Glomerular endothelial cell (primary cell): ENCODE measurements at places on chromosomes 4 and X.

DNA sequence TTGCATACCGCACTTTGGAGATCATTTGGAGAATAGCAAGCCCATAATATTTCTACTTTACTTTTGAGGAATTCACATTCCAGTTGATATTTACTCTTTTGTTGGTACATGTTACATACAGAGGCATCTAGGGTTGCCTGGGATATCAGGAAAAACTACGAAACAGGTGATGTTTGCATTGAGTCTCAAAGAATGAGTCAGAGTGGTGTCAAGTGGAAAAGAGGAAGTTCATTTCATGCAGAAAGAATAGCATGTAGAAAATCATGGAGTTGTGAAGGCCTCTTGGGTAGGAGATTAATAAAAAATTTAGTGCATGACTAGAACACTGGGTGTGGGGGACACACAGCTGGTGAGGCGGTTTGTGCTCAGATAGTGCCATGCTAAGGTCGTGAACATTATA is 33.5 kb upstream of the ELOVL6 start:
- no peak for DNase-seq

- no peak for DNase-seq
Observed at GRCh38 chr4:24417206-24417605, 167.1 kb downstream of the DHX15 start.

GRCh38 chr4:120672076-120672475 is 250.4 kb downstream of the PRDM5 start:
- no peak for DNase-seq

- no peak for DNase-seq
Observed at GRCh38 chr4:7978489-7978888, 38.8 kb upstream of the AFAP1 start.

- DNase-seq = no peak
Observed at GRCh38 chr4:152369203-152369901, 166.5 kb downstream of the FBXW7 start.

- no peak for DNase-seq
Observed at GRCh38 chrX:100404851-100405250, 5.2 kb downstream of the PCDH19 start.

DNA sequence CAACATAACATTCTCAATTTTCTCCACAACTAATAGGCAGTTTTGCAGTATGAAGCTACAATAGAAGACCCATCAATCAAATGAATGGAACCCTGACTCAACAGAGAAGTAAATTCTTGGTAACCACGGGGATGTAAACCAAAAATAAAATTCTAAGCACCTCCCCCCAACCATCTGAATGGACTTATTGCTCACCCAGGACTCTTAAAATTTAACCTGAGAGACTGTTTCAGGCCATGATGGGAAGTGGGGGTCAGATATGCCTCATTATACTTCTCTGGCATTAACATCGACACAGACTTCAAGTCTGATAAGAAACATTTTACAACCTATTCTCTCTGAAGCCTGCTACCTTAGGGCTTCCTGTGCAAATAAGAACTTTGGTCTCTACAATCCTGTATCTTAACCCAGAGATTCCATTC is 620.9 kb downstream of the TLL1 start:
- no peak for DNase-seq

- DNase-seq = no peak
Observed at GRCh38 chr4:1414831-1415680, 8.8 kb upstream of the NKX1-1 start.

DNA sequence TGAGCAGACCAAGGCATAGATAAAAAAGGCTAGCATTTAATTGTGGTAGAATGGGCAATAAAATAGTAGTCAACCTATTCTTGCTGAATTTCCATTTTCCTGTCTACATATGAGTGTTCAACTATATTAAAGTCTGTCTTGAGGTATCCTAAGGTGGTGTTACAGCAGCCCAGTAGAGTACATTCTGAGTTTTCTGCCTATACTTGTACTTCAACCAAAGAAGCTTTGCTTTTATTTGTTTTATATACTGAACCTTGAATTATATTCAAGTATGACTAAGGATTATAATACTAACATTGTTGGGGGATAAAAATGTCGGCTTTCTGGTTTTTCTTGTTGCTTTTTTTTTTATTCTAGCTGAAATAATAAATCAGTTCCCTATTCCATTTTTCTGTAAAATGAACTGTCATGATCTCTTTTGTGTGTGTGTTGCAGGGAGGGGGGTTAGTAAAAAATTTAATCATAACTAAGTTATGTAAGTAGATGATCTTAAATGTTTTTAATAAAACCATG is 106.7 kb downstream of the PDLIM5 start:
- DNase-seq = no peak

GRCh38 chr4:99815597-99816011 is 1.0 kb upstream of the DAPP1 start:
- DNase-seq = no peak

GRCh38 chrX:30373479-30373878 is 64.3 kb upstream of the NR0B1 start:
- no peak for DNase-seq

- DNase-seq = no peak
Observed at GRCh38 chrX:50333308-50333707, 128.7 kb downstream of the CCNB3 start.

DNA sequence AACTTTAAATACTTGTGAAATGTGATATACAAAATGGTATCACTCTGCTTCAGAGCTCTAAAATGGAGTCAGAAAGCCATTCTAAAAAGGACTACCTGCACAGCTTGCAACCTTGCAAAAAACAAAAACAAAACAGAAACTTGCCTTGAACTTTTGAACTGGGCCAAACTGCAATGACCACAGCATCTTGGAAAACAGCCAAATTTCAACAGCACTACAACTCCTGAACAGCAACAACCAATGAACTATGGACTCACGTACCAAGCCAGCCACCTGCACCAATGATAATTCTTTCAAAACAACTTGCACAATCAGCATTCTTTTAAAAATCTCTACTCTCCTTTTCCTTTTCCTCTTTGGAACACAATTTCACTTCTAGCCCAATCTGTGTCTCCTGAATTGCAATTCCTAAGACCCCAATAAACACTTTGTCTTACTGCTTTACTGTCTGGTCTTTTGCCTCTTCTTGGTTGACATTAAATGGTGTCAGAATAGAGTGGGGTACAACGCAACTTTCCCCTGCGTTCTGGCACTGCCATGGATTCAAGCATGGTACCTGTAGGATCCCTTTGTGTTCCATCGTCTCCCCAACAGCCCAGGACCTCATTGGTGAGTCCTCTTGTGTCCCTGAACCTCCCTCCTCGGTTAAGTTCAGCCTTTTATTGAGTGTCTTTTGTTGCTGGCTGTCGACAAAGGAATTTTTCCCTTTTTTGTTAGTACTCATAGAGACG is 35.7 kb upstream of the FMR1 start:
- no peak for DNase-seq

DNA sequence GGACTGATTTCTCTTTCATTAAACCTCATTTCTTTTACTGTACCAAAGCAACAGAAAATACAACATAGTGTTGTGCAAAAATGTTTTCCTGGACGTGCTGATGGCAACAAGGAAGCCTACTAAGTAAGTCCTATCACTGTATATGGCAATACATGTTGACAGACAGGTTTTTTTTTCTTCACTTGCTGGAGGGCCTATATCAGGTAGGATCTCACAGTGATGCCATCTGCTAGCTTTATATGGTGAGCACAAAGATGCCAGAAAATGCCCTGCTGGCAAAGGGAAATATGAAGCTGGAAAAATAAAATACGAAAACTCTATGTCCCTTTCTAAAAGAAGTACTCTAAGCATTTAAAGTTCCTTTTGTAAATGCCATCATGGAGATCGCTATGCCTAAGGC is 119.0 kb upstream of the PDLIM3 start:
- no peak for DNase-seq

DNA sequence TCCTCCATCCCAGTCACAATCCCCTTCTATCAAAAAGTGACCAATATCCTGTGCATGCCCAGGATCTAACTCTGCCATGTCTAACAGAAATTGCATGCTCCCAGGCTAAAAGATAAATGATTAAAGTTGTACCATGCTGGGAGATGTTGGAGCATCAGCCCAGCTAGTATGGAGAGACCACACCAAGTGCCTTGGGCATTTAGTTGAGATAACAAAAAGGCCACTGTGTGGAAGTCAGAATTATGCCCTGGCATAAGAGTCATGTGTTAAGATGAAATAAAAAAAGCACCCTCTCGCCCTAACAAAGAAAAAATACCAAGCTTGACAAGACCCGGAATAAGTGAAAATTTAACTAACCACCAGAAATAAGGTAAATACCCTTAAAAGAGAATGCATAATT is 155.9 kb upstream of the CENPE start:
- no peak for DNase-seq

GRCh38 chr4:60944060-60944459 is 256.1 kb upstream of the ADGRL3 start:
- no peak for DNase-seq

DNA sequence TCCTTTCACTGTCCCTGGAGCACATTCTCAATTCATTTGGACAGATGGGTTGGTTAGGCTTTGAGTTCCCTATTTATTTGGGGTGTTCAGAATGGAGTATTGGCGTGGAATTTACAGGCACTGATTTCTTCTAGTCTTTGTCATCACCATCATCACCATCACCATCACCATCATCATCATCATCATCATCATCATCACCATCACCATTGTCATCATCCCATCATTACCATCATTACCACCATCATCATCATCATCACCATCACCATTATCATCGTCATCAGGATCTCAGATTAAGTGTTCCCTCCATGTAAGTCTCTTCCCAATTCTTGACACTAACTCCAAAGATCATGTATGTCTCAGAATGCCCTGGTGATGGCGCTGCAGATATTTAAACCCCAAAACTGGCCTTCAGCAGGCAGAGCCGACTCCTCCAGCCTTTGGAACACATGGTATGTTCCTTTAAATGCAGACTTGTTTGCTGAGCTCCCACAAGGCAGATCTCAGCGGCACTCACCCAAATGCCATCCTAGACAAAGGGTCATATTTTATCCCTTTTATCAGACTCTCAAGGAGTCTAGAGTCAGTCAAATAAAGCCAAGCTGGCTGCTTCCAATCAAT is 19.8 kb upstream of the FAM9A start:
- no peak for DNase-seq

GRCh38 chr4:169243825-169244609 is 26.7 kb downstream of the SH3RF1 start:
- DNase-seq = no peak

DNA sequence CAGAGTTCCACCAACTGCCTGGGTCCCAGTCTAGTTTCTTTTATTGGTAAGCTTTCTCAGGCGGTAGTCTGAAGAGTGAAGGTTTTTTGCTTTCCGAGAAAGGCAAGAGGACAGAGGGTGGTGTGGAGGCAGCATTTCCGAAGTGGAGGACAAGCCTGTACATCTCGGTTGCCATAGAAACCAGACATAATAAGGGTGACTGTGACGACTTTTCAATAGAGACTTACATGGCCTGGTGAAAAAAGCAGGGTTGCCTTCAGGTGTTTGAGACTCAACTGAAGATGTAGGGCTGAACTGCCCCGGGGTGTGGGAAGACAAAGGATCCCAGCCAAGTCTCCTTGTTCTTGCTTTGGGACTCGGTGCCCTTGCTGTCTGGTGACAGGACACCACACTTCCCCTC is 53.6 kb upstream of the RAB40AL start:
- no peak for DNase-seq

GRCh38 chrX:124388562-124388961 is 42.2 kb downstream of the SH2D1A start:
- DNase-seq = peak; percentile 4

DNA sequence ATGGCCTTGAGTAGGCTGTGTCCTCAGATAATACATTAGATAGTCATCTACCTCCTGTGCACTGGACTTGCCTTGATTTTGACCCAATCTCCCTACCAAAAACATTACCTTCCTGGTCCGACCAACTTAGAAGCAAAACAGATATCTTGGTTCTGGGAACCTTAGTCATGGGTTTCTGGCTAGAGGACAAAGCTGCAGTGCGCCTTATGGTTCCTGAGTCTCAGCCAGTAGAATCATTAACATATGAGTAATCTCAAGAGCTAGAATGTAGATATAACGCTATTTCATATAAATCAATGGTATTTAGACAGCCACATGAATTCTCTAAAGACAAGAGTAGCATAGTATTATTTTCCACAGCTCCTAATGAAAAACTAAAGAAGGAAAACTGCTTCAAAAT is 83.1 kb downstream of the GRIA3 start:
- no peak for DNase-seq

- no peak for DNase-seq
Observed at GRCh38 chr4:144509088-144510015, 136.6 kb upstream of the HHIP start.

DNA sequence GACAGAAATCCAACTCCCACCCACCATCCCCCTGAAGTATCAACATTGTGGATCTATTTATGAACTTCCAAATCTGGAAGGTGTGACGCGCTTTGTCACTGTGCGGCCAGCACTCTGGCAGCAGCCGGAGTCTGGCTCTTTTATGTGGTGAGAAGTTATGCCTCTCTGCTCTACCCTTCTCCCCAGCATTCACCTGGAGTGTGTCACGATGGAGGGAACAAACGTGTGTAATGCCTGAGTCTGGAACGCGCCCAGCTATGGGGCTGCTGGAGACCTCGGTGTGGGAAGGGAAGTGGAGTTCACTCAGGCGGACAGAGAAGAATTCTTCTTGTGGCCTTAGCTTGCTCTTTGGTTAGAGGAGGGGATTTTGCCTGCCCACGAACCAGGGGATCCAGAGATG is 222.1 kb upstream of the RPL34 start:
- no peak for DNase-seq

DNA sequence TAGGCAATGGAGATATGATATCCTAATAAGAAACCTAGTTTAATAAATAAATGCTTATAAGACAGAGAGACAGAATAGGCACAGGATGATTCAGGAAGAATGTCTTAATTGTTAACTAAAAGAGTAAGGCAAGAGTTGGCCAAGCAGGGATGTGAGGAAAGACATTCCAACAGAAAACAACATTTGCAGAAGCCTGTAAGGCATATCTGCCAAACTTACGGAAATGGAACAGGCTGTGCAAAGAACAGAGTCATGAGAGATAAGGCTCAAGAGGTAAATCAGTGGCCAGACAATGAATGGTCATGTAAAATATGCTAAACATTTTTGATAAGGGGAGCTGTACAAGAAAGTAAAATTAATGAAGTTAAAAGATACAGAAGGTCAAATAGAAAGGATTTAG is 134.9 kb downstream of the KCTD8 start:
- no peak for DNase-seq

DNA sequence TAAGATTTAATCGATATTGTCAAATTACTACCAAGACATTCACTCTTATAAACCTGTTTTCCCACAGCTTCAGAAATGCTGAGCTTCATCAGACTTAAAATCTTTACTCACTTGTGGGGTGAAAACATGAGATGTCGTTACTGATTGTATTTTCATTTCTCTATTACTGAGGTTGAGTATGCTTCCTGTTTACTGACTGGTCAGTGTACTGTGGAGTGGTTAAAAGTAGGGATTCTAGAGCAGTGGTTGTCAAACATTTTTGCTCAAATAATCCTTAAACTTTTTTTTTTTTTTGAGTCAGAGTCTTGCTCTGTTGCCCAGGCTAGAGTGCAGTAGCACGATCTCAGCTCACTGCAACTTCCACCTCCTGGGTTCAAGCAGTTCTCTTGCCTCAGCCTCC is 50.3 kb downstream of the NSUN7 start:
- no peak for DNase-seq
